ENCODE measurements at places on chromosomes 16 and 17.

- DNase-seq = no peak
Measured at GRCh38 chr17:21774263-21774662, 81.9 kb downstream of the KCNJ18 start.

GRCh38 chr16:23257682-23258081 lies 44.4 kb upstream of the SCNN1B start:
- peak; percentile 54 for DNase-seq

- peak; percentile 34 for DNase-seq
Measured at GRCh38 chr17:81576621-81577277, 24.6 kb upstream of the FAAP100 start.

- no peak for DNase-seq
Measured at GRCh38 chr17:6056104-6056503, 14.1 kb upstream of the WSCD1 start.

- peak; percentile 88 for DNase-seq
Measured at GRCh38 chr17:75822119-75822799, 21.9 kb downstream of the UNC13D start.

DNA sequence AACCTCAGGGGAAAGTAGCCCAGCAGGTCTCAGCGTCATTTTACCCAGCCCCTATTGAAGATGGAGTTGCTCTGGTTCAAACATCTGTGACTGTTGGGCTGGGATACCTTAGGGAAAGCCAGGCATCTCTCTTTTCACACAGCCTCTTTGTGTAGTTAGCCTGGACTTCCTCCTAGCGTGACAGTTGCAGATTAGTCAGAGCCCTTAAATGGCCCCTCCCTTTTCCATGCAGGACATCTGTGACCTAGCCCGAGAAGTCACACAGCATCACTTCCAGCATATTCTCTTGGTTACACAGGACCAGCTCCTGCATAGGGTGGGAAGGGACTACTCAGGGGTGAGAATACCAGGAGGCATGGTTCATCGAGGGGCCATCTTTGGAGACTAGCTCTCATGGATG lies 375.0 kb upstream of the RBFOX1 start:
- DNase-seq = no peak

GRCh38 chr16:7888411-7888810 lies 555.8 kb downstream of the RBFOX1 start:
- DNase-seq = peak; percentile 5

DNA sequence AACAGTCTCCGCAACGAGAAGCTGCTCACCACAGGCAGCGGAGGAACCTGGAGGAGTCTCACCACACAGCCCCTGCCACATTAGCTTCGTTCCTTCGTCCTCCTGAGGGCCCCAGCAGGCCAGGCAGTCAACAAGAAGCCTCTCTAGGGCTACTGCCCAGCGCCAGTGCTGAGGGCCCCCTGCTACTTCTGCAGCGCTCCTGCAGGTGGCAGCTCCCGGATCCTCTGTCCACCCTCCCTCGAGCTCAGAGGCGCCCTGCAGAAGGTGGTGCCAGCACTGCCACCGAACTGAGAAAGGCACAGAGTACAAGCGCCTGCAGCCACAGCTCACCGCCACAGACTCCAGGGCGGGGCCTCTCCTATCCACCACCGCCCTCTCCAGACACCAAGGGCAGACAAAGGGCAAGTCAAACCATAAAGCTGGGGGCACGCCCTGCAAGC lies 27.3 kb downstream of the KDM8 start:
- DNase-seq = peak; percentile 76

DNA sequence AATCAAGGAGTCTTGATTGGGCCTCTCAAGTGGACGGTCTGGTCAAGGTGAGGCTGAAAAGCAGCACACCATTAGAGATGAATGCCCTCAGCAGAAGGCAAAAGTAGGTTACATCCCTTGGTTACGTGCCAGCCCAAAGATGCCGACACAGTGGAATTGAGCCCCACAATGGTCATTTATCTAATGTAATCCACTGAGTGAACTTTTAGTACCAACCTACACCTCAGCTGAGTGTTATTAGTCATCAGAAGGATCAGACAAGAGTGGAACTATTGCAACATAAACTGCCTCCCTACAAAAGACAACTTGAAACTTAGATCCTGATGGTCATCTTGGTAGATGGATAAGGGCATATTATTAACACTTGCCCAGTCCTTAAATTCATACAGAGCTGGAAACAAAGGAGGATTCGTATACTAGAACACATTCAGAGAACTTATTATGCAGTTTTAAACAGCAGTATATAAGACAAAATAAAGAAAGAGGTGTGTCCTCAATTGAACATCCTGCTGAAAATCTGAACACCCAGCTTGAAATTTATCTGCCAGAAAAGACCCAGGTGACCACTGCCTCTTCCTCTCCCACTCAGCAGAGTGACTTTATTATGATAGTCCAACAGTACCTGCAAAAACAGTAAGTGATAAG lies 2.8 kb downstream of the DCUN1D3 start:
- DNase-seq = no peak

GRCh38 chr16:29702269-29702668 lies 23.3 kb downstream of the QPRT start:
- DNase-seq = peak; percentile 38

DNA sequence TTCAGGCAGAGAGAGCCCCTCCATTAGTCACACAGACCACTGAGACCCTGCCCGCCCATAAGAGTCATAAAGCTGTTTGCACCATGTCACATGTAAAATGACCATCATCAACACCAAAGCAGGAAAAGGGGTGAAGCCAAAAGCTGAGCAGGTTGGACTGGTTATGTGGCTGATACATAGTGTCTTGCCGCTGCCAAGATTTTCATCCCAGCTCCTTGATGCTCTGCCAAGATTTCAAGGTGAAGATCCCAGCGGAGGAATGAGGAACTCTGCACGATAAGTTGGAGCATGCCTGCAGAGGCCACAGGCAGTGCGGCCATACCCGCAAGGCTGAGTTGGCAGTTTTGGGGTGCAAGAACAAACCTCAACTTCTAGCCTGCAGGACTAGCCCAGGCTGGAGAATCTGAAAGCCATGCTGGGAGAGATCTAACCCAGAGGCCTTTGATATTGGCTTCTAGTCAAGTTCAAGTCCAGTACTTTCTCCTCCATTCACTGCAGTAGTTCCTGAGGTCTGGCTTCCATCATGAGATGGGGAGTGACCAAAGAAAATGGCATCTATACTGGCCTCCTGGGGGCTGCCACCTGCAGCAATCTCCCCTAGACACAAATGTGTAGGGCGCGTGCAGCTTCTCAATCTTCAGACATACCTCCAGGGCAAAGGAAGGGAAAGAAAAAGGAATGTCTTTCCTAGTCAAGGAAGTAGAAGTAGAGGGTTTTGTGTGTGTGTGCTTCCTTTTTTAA lies 79.7 kb upstream of the NOL11 start:
- peak; percentile 55 for DNase-seq

DNA sequence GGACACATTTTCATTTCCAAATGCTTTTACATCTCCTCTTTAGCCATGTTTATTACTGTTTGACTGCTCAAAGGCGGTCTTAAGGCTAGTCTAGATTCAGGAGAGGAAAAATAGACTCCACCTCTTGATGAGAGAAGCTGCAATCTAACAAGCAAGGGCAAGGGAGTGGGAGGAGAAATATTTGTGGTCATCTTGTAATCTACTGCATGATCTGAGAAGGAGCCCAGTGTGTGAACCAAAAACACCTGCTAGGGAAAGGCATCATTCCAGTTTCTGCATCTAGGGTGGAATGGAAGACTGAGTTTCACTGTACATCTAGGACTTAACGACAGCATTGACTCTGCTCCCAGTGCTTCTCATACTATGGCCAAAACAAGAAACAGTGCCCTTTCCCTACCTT lies 232.2 kb upstream of the HS3ST3A1 start:
- no peak for DNase-seq

- DNase-seq = peak; percentile 78
Measured at GRCh38 chr16:49855822-49856671, at the start of gene ZNF423. Gene ZNF423 (minus strand): TSS chr16:49856112. CDS start chr16:49855774, 338 bp downstream.

DNA sequence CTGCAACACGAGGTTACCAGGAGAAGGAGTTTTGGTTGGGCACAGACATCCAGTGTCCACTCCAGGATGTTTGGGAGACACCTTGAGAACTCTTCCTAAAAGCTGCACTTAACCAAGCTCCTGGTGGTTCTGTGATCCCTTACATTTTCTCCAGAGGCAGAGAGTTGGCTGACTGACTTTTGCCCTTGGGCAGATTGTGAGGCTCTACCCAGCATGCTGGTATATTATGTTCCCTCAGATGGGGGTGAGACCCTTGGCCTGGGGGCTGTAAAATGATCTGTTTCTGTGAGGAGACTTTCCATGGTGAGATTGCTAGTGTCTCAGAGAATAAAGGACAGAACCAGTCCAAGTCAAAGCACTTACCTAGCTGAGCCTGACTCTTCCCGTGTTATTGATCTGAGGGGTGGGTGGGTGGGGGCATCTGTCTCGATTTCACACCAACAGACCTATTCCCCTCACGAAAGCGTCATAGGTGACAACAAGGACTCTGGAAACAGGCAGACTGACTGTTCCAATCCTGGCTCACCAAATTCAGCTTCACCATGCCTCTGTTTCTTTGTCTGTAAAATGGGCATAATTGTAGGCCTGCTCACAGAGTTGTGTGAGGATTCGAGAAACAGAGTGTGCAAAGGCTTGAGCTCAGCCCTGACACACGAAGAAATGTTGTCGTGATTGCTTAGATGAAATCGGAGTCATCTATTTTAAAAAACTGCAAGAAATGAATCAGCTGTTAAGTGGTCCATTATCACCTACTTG lies 12.2 kb downstream of the USB1 start:
- no peak for DNase-seq

DNA sequence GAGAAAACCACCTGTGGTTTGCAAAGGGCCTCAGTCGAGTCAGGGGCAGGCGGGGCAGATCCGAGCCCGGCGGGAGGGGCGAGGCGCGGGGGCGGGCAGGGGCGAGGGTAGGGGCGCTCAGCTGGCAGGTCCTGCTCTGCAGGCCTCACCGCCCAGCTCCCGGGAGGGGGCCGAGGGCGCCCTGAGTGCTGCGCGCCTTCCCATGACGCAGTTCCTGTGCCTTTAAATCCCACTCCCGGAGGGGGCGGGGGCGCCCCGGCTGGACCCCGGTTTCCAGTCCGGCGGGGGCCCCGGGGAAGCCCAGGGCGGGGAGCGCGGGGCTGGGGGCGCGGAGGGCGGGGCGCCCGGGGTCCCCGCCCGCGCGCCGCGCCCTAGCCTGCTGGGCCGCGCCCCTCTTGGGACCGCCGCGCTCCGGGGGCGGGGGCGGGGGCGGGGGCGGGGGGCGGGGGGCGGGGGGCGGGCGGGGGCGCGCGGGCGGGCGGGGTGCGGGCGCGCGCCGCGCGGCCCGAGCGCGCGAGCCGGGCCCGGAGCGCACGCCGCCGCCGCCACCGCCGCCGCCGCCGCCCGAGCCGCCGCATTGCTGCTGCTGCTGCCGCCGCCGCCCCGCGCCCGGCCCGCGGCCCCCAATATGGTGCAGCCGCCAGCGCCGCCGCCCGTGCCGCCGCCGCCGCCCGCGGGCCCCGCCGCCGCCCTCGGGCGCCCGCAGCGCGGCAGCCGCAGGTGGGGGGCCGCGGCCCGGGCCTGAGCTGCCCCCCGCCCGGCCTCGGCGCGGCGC lies at the start of gene JPH3:
JPH3 (plus strand) TSS at position 508 of the 775 bp plus-strand sequence. CDS start 639 bp downstream, outside the sequence.
- peak; percentile 74 for DNase-seq

- DNase-seq = no peak
Measured at GRCh38 chr17:74147966-74148365, 55.5 kb upstream of the RPL38 start.

- DNase-seq = no peak
Measured at GRCh38 chr17:75733471-75733870, 12.2 kb downstream of the ITGB4 start.

DNA sequence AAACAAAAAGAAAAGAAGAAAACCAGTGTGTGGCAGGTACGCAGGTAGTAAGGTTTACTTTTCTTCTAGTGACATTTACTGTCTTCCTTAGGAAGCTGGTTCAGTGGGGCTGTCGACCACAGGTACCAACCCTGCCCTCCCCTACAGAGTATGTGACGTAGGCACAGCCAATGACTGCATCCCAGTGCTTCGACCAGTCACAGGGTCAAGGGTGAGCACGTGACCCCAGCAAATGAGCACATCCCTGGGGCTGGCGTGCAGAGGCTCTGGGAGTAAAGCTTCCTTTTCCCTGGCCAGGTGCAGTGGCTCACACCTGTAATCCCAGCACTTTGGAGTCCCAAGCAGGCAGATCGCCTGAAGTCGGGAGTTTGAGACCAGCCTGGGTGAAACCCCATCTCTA lies 38.9 kb upstream of the PLCG2 start:
- no peak for DNase-seq

DNA sequence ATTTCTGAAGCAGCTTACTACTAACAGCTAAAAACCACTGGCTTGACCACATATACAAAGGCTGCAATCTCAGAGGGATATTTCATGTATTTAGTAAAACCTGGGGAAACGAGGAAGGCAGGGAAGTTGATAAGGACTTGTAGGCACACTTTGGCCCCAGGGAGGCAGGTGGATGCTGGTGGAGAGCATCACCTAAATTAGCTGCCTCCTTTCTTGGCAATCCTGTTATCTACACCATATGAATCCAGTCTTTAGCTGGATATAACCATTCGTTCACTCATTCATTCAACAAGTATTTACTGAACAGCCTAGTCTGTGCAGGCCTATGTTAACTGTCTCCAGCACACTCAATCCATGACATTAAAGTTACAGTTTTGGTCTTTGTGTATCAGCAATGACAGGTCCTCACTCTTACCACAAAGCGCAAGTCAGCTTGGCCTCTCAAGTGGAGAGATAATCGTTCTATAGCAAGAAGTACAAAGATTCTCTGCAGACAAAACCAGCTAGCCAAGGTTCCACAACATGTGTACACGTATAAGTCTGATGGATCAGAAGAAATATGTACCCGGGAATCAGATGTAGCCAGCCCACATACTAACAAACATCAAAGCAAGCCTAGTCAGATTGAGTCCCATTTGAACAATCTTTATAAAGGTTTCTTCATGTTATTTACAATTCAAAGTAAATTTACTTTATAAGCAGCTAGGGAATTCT lies 10.8 kb downstream of the MRPS23 start:
- DNase-seq = no peak

DNA sequence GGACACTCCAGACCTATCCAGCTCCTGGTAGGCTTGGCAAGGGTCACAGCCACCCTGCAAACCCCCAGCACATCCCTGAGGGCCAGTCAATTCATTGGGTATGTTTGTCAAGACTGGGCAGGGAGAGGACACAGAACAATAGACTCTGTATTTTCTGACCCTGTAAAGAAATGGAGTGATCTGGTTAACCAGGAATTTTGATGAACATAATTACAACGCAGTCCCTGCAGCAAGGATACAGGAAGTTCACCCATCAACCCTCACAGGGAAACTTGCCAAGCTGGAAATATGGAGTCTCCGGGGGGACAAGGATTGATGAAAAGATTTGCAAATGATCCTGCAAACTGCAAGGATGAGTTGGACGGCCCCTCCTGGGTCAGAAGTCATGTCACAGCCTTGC lies 126.1 kb upstream of the RCVRN start:
- DNase-seq = no peak

DNA sequence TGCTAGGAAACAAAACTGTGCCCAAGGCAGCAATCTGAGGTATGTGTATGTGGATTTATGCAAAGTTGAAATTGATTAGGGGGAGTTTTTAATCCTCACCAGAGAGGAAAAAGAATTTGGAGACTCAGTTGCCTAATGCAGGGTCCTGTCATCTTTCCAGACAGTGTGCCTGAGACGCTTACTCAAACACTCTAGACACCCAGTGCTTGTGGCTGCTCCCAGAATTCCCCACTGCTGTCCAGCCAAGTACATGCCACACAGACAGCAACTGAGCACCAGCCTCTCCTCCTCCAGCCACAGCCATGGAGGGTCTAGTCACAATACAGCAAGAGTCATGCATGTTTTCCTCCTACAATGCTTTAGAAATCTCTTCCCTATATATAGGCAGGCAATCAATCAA lies 118.1 kb downstream of the HIC1 start:
- no peak for DNase-seq
